H1 (cell line): ENCODE measurements at places on chromosomes 7 and 10.
A peak's percentile ranks its signal among the peaks of the same experiment; 100 is the strongest.

- no peak for DNase-seq
Observed at GRCh38 chr7:107726356-107727130, 17.4 kb upstream of the CBLL1 start.

DNA sequence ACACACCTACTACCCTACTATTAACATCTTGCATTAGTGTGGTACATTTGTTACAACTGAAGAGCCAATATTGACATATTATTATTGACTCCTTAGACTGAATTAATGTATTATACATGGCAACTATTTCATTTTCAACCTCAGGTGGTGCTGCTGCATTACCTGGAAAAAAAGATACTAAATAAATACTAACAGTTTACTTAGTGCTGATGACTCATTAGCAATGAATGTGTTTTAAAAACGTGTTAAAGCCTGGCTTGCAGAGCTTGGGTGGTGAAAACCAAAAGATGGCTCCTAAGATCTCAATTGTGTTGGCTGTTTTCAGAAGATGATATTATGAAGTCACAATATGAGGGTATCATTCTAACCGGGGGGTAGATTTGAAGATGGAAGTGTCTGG, 34.8 kb downstream of the CFAP43 start:
- no peak for DNase-seq

DNA sequence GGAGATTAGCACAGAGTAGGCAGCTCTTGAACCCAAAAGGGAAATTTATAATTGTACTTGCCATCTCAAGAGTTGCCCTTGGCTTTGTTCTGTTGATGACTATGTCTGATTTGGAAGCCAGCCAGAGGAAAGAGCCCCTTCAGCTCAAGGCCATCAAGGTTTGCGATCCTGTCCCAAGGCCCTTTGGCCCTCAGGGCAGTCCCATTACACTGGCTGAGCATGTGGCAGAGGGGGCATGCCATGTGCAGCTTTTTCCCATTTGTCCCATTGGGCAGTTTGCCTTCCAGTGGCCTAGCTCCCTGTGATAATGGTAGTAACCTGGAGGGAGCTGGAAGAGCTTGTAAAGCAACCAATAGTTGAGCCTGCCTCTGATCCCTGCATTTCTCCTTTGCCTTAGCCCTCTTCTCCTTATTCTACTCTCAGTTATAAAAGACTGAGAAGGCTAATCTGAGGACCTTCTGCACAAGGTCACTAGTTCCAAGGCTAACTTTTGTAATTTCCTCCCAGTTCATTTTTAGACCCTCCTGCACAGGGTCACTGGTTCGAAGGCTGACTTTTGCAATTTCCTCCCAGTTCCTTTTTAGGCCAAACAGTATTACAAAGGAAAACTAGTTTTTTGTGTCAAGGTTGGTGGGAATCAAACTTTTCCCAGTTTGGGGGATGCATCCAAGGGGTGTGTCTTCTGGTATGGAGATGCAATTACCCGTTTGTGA, 31.0 kb upstream of the ARHGAP12 start:
- no peak for DNase-seq

DNA sequence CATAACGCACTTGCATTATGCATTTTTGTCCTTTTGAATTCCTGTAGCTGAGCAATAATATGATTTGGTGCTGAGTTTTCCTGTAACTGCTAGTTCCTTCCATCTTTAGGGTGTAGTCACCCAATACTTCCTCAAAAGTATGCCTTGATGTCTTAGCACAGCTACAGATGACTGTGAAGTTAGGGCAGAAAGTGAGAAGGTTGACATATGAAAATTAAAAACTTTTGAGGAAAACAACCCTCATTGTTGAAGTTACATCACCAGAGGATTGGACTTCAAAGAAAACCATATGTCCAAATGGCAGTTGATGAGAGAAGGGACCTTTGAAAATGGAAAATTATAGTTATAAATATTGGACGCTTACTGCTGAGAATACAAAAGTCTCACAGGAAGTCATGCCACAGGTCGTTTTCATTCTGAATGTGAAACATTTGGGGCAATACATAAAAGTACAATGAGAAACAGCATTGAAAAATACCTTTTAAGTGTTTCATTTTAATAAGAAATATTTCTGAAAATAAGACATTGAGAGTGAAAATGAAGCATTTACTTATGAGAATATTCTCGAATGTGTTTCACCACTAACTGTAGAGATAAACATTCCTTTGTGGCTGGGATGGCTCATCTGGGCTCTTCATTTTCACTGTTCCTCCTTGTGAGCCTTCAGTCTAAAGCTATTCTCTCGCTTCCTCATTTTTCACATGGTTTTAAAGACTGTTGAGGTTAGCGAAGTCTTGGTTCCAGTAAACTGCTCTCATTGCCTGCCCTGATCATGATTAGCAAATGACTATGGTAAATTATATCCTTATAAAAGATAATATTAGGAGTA, 61.4 kb upstream of the NME8 start:
- no peak for DNase-seq

DNA sequence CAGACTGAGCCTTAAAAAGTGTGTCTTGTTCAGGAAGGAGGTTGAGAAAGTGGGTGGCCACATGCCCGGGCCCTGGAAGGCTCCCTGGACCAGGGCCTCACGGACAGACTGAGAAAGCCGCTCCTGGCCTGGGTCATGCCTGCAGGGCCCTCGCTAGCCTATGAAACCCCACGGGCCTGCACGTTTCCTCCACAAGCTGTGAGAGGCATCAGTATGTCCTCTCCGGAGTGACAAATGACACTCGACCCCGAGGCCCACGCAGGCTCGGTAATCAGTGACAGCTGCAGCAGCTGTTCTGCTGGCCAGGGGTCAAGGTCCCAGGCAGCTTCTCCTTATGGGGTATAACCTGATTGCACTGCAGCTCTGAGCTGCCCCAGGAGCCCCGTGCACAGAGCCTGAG, 47.6 kb downstream of the ASB13 start:
- DNase-seq: no peak

GRCh38 chr7:42407021-42407710, 170.2 kb upstream of the GLI3 start:
- DNase-seq: no peak

- DNase-seq: no peak
Observed at GRCh38 chr7:108589874-108590273, 20.2 kb downstream of the DNAJB9 start.

DNA sequence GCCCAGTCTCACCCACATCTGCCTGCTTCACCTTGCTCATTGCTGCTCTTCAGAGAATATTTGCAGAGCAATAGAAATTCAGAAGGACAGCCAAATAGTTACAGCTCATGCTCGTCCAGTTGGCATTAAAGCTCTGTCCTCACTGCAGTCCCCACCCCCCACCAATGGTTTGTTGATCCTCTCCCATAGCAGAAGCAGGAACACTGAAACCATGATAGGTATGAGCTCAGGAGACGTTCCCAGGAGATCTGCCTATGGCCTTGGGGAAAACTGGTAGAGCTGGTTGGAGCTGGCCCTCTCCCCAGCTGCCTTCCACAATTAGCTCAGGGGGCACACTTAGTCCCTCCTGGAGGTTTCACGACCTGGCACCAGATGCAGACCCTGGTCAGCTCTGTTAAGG, 68.6 kb upstream of the KMT2C start:
- DNase-seq: no peak

GRCh38 chr10:47152861-47153349, 147.1 kb upstream of the GDF10 start:
- DNase-seq: no peak

GRCh38 chr7:140841166-140841715, 83.5 kb downstream of the BRAF start:
- DNase-seq: no peak

DNA sequence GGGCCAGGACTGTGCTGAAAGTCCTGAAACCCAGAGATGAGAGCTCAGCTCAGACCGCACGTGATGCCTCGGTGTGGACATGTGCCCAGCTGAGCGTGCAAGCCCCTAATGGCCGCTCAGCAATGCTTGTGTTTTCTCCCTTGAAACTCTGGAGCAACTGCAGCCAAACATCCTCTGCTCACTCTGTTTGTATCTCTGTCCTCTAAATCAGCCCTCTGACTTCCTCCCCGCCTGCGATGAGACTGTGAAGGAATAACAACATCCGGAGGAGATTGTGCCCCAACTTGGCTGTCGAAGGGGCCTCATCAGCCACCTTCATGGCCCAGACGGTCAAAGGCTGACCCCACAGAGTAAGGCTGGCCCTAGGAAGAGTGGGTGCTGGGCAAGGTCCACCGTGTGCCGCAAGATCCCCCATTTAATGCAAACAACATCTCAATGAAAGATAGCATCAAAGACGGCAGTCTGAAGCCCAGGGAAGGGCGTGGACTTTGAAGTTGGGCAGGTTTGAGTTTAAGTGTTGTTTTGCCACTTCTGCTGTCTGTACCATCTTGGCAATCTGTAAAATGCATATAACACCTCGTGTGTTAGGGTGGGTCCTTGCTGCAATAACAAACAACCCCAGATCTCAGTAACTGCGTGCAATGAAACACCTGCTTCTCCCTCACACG, 39.9 kb downstream of the CALML3 start:
- DNase-seq: no peak

- DNase-seq: no peak
Observed at GRCh38 chr10:49187044-49187484, 1.1 kb downstream of the TMEM273 start.

DNA sequence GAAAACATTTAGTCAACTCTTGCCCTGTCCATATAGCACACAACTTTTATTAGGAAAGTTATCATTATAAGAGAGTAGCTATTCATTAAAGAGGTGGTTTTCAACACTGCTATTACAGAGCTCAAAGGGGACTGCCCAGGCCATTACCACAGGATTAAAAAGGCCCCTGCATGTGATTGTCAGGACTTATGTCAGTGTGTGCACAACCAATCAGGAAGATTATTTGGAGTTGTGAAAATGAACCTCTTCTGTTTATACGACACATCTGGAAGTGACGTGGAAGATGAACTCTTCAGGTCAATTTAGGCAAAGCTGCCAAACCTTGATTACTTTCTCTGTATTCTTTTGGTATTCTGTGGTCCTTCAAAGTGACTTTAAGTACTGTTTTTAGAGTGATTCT, 14.7 kb downstream of the CCNY start:
- no peak for DNase-seq

GRCh38 chr10:98925651-98926050, 310.0 kb downstream of the HPSE2 start:
- DNase-seq: no peak

DNA sequence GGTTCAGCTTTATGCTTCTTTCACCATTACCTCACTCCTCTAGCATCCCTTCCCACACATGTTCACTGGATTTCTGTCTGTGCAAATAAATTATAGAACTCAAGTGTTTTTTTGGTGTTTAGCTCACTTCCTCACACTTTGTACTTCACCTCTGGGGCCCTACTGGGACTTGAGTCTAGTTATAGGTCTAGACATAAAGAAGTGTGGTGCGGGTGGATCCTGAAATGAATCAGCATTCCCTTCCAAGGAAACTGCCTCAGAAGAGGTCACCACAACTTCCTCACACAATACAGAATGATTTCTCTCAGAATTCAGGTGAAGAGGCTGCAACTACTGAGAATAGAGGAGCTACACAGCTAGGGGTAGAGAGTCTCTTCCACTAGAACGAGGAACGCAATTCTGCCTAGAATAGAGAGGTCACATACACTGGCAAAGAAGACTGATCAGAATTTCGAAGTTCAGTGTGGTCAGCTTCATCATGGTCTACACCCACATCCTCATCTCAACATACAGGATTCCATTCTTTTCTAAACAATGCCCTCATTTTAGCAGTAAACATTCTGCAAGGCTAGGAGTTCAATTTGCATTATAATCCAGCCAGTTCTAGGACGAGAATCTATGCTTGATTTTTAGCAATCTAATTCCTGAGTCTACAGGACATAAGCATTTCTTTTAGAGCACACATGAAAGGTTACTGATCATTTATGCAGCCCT, 938.7 kb upstream of the PHF14 start:
- no peak for DNase-seq

DNA sequence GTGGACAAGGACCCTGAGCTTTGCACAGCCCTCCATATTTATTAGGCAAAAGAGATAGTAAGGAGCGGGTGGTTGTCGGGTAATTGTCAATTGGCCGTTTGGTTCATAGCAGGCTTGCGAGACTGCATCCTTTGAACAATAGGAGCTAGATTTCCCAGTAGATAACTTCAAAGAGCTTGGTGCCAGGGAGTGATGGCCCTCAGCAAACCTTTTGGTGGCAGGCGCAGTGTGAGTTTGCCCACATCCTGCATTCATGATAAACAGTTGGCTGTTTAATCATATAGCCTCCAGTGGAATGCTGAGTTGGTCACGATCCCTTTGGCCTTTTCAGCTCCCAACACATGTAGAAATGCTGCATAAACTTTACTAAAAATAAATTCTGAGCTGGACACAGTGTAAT, 156.9 kb downstream of the AKR1D1 start:
- DNase-seq: peak; percentile 7

- DNase-seq: no peak
Observed at GRCh38 chr7:88132725-88133124, 87.1 kb downstream of the SRI start.

GRCh38 chr7:98357751-98358161, 43.1 kb downstream of the BAIAP2L1 start:
- DNase-seq: no peak

DNA sequence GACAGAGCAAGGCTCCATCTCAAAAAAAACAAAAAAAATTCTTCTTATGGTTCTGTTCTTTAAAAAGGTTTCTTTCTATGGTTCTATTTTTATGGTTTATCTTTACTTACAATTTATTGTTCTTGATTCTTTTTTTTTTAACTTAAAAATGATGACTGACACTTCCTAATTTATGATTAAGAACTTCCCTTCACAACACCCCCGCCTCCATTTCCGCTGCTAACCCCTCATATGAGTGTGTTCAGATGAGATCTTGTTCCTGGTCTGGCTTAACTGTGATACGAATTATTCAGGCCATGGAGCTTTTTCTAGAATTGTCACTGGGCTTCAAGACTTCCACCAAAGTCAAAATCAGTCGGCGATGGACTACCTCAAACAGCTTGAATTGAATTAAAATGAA, 33.9 kb downstream of the PTER start:
- no peak for DNase-seq

GRCh38 chr7:139875821-139876241, 46.8 kb downstream of the TBXAS1 start:
- no peak for DNase-seq

- no peak for DNase-seq
Observed at GRCh38 chr10:44316922-44317215, 68.0 kb downstream of the CXCL12 start.

DNA sequence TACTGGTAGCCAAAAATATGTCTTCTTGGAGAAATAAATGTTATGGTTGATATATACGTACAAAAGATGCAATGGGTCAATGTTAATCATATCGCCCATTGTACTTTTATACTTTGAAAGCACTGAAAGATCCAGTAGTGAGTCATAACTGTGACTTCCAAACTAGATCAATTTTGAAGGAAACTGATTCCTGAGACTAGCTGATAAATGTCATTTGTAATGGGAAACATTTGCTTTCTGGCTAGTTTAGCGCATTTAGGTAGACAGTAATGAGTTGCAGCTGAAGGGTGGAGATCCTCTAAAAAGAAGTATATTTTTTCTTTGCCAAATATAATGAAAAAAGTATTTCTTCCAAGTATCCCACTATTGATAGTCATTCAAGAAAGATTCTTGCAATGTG, 53.5 kb upstream of the ARHGAP21 start:
- no peak for DNase-seq
